ENCODE measurements at places on chromosomes 16 and 17.

GRCh38 chr16:17026600-17027242, 444.0 kb downstream of the XYLT1 start:
- DNase-seq = no peak

GRCh38 chr17:35084987-35085386, 21.5 kb upstream of the RFFL start:
- DNase-seq = no peak

GRCh38 chr16:29806641-29807425, 504 bp downstream of the MAZ start:
- DNase-seq = no peak

- DNase-seq = no peak
Observed at GRCh38 chr16:76976101-76976500, 214.9 kb upstream of the MON1B start.

- no peak for DNase-seq
Observed at GRCh38 chr17:34703533-34703932, 124.2 kb downstream of the TMEM132E start.

GRCh38 chr17:32292094-32292493, 26.5 kb downstream of the RHBDL3 start:
- DNase-seq = no peak
